Left cardiac atrium (tissue), 4 donors: ENCODE measurements at places on chromosomes 2 and 18. TPM values are rescaled to one million over a fixed set of nuclear protein-coding genes. Genes with fewer than 3 reads are reported as not detected.

DNA sequence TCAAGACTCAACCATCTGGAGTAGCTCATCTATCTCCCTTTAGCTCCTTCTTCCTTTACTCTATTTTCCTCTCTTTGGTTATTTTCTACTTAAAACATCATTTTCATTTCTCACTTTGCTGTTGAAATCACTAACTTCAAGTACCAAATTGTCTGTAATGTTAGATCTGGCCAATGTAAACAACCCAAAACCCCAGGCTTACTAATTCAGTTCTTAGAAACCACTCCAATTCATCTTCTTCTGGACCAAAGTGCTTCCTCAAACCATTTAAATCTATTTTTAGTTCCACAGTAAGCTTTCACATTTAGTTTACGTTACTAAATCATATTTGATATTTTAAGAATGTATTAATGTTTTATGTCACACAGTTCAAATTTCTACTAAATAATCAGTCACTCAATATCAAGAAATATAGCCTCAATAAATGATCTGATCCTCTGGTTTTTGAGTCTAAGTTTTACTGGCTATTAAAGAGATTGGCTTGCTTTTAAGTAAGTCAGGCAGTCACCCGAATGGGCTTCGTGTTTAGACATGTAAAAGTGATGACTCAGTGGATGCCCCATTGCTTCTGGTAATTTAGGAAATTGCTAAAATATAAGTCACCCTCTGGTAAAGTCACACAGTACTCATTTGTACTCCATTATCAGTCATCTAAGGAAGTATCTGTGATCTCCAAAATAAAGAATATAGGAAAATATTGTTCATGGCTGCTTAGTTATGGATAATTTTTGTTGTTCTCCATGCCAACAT, 527.2 kb upstream of the SOX11 start:
- DNase-seq: no peak

DNA sequence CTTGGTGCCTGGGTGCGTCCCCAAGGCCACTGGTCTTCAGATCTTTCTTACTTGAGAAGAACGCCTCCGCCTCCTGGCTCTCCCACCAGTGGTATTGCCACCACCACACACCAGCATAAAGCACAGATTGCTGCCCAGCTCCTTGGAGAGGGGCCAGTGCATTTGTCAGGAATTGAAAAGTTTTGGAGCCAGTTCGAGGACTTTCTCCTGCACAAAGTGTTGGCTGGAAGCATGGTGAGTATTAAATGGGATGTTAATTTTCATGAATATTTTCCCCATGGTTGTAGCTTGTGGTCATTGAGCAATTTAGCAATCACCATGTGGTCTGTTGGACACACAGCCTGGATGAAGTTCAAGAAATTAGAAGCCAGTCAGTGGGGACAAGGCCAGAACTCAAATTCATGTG, 684.6 kb upstream of the FANCL start:
- DNase-seq: peak; percentile 17

- DNase-seq: no peak
Observed at GRCh38 chr2:169670937-169671336, 23.3 kb downstream of the CFAP210 start.

DNA sequence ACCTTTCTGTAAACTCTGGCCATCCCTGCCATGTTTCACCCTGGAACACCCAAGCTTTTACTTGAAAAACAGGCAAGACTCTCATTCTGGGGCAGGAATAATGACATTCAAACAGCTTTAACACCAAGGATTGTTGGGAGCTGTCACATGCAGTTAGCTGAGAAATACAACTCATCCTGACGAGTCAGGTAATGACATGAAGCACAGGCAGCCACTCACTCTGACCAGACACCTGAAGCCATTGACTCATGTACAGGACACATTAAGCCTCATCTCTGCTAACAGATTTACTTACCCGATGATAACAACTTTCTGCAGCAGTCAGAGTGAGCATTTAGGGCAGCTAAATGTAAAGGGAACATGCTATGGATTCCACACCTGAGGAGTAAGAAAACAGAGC, 163.1 kb upstream of the PGAP1 start:
- no peak for DNase-seq

DNA sequence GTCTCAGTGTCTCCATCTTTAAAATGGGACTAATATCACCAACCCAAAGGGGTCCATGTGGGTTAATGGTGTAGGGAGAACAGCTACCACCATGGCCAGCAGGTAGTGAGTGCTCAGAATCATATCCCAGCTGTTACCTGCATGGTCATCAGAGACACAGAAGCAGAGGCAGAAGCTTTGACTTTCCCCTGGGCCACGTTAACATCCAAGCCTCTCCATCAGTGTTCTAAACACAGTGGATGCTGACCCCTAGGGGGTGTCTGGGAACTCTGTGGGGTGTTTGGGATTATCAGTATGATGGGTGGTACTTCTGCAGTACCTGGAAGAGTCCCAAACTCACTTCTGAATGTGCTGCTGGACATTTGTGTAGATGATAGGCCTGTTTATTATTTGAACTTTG, 93.6 kb downstream of the GYPC start:
- DNase-seq: no peak

DNA sequence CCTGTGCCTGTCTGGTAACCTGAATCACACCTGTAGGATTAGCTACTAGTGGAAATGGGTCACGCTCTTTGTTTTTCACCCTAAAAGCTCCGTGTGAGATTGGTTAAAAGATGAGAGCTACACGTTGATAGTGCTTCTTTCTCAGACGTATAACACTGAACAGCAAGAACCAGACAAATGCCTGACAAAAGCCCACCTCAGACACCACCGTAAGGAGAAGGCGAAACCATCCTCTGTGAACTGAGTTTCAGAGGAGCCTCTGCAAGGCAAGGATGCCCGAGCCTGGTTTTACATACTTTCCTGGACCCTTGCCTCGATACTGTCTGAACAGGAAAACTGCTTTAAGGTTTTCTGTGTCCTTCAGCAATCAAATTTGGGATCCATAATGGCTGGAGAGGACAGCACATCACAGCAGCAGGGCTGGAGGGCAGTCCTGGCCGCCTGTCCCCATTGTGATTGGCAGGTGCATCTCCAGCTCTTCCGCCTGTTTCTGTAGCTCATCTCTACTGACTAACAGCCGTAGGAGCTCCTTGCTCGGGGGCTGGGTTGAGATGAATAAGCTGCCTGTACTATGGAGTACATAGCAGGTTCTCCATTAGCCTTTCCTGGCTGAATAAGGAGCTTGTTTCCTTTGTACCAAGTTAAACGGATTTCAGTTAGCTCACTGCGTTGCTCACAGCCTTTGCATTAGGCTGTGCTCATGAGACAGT, 155.5 kb downstream of the MYT1L start:
- DNase-seq: no peak

DNA sequence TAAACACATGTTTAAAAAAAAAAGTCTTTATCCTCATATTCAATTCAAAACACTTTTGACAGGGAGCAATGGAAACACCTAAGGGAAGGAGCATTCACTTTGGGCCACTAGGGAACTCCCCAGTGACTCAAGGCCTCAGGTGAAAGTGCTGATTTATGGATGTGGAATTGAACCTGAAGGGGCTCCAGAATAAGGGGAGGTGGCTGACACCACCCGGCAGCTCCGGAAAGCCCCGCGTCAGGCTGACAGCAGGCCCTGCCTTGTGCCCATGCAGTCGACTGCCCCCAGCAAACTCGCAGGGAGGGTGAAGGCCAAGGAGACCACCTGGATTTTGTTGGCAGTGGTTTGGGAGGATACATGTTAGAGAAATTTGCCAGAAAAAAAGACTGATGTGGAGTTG, 275.3 kb upstream of the NCKAP5 start:
- DNase-seq: no peak

DNA sequence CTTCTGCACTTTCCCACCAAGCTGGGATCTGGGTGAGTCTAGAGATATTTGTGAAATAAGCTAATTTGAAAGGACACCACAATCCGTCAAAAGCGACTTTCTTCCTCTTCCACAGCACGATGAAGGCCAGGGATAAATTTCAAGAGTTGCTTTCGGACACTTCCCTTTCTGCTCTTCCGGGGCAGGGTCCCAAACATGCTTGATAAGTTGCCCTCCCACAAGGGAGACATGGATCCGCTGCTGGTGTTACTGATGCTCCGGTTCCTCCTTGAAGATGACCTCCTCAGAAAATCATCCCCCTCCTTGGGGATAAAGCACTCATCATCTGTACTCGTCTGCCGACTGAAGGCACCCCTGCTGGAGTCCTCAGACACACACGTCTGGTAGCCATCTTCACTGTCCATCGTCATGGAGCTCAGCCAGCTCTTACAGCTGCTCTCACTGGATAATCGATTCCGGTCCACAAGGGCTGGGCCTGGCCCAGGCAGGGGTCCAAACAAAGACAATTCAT, 28.2 kb downstream of the CYTIP start:
- DNase-seq: peak; percentile 29

- DNase-seq: no peak
Observed at GRCh38 chr2:177828557-177828956, 244.0 kb downstream of the PDE11A start.

GRCh38 chr18:74198453-74198852, 50.1 kb downstream of the TIMM21 start:
- no peak for DNase-seq

GRCh38 chr2:166882851-166883250, 5.4 kb upstream of the XIRP2 start:
- DNase-seq: no peak

DNA sequence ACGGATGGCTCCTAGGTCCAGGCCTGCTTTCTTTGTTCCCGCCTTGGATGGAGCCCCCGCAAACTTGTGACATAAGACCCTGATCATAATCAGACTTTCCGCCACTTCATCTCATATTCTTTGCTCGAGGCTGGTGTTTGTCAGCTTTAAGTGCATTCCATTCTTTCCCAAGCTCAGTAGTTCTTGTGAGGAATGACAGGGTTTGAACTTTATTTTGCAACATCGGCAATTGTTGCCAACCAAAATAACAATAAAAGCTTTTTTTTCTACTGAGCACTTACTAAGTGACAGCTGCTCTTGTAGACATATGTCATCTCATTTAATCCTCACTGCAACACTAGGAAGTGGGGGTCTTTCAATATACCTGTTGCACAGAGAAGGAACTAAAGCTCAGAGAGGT, 178.8 kb upstream of the ST6GAL2 start:
- no peak for DNase-seq

DNA sequence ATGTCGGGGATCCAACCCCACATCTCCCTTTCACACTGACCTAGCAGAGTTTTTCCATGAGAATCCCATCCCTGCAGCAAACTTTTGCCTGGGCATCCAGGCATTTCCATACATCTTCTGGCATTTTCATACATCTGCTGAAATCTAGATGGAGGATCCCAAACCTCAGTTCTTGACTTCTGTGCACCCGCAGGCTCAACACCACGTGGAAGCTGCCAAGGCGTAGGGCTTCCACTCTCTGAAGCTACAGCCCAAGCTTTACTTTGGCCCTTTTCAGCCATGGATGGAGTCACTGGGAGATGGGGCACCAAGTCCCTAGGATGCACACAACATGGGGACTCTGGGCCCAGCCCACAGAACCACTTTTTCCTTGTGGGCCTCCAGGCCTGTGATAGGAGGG, 32.2 kb upstream of the TEX51 start:
- no peak for DNase-seq

DNA sequence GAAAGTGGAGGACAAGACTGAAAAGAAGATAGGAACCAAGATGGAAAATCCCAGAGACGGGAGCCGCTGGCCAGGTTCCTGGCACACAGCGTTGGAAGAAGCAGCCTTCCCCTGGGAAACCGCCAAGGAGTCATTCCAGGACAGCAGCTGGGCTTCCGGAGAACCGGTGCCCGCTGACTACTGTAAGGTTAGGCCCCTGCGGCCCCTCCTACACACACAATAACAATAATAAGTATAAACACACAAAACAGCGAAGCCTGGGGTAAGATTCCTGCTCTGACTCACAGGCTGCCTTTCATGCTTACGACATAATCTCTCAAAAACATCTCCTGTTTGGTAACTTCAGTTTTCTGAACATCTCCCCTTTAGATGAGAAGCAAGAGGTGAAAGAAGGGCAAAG, 28.1 kb upstream of the MYCN start:
- peak; percentile 72 for DNase-seq

DNA sequence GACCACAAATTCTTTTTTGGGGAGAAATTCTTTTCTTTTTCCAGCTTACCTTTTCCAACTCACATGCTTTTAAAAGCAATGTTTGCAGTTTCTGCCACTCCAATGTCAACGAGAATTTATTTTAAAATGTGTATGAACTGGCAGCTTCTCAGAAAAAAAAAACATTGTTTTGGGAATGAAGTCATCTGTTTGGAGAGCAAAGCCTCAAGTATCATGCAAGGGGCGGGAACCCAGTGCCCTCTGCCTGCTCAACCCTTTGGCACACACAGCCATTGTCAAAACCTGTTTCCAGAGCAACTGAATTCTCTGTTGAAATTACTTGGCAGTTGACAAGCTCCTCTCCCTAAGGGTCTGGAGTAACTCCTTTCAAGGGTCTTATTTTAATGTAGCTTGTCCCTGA, 128.5 kb downstream of the QPCT start:
- DNase-seq: peak; percentile 42

DNA sequence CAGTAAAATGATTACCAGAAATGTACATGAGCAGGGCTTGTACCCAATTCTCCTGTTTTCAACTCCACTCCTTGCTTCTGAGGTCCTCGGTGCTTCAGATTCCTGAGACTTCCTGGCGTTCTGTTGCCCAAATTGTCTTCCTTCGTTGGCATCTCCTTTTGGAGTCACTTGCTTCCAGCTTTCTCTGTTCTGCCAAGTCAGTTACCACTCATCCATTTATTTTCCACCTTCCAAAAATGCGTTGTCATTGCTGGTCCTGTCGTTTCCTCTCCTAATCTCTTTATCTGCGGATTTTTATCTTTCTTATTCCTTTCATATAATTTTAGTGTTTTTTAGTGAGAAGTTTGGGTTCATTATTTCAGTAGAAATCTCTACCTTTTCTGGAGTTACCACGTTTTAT, 18.5 kb upstream of the EFR3B start:
- DNase-seq: no peak

DNA sequence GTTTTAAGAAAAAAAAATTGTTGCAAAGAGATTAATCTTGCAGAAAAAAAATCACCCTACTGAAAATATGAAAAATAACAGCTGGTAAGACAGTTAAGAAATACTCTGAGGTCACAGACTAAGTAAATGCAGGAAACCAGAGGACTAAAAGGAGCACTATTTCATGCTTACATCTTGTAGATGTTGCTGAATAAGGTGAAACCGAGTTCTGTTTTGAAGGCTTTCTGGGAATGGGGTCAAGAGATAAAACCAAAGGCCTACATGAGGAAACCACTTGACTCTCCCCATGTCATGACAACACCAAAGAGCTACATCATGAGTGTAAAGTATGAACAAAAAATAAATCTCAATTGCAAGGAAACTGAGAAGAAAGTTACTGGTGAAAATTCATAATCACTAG, 197.6 kb downstream of the LRP1B start:
- no peak for DNase-seq

- DNase-seq: no peak
Observed at GRCh38 chr2:14587119-14587518, 45.4 kb upstream of the LRATD1 start.

The TUBB8B gene
- not detected for total RNA-seq

The SNRNP27 gene
- 60.2 TPM for total RNA-seq

The ANKRD30BL gene
- not detected for total RNA-seq

The TMEM37 gene
- 6.1 TPM for total RNA-seq

The PLGLB2 gene
- total RNA-seq: 1.3 TPM
